ENCODE measurements at places on chromosomes 7 and 10.
A peak's percentile ranks its signal among the peaks of the same experiment; 100 is the strongest.

- no peak for DNase-seq
These were observed 46.3 kb downstream of the GOLGA7B start for GRCh38 chr10:97895915-97896314.

GRCh38 chr7:26140380-26140779, 11.6 kb upstream of the NFE2L3 start:
- no peak for DNase-seq

- no peak for DNase-seq
These were observed 16.0 kb downstream of the CHST15 start for GRCh38 chr10:124077208-124077993.

DNA sequence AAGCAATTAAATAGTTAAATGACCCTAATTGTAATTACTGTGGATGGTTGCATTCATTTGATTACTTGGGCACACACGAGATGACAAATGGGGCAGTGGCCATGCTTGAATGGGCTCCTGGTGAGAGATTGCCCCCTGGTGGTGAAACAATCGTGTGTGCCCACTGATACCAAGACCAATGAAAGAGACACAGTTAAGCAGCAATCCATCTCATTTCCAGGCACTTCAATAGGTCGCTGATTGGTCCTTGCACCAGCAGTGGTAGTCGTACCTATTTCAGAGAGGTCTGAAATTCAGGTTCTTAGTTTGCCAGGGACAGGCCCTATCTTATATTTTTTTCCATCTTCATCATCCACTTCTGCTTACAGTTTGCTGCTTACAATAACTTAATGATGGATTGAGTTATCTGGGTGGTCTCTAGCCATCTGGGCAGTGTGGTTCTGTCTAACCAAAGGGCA, 8.3 kb downstream of the PCBD1 start:
- peak; percentile 65 for DNase-seq
